ENCODE measurements at places on chromosomes 13 and 19. TPM values are rescaled to one million over a fixed set of nuclear protein-coding genes. Genes with fewer than 3 reads are reported as not detected.
A peak's percentile ranks its signal among the peaks of the same experiment; 100 is the strongest.

- DNase-seq = no peak
Observed at GRCh38 chr13:93375491-93375890, 148.9 kb downstream of the GPC6 start.

GRCh38 chr13:32829676-32830335, 186.4 kb upstream of the KL start:
- no peak for DNase-seq

GRCh38 chr19:54429176-54429495, 13.9 kb downstream of the TTYH1 start:
- no peak for DNase-seq

DNA sequence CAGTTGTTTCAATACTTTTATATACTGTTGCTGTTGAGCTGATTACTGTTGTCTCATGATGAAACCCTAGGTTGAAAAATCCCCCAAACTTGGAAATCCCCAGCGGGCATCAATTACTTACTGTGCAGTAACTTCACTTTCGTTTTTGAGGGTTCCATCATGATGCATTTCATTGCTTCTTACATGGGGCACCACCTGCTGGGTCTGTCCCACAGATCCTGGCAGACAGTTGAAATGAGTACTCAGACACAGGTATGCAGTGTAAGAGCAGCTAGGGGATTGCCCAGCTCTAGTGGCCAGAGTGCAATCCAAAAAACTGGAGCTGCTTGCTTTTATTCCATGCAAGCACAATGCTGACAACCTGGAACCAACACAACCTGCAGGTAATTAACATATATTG, 132.5 kb upstream of the ZNF91 start:
- DNase-seq = no peak

DNA sequence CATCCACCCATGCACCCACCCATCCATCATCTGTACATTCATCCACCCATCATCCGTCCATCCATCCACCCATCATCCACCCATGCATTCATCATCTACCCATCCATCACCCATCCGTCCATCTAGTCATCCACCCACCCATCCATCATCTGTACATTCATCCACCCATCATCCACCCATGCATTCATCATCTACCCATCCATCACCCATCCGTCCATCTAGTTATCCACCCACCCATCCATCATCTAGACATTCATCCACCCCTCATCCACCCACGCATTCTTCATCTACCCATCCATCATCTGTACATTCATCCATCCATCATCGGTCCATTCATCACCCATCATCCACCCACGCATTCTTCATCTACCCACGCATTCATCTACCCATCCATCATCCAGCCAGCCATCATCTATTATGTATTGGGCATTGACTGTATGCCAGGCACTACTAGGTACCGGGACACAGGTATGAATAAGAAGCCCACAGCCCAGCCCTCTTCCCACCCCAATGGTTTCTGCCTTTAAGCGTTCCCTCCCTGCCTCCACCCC, 16.7 kb upstream of the GALP start:
- DNase-seq = no peak

ATP4B gene
- polyA plus RNA-seq = 0.13 TPM

SEMA6B gene
- polyA plus RNA-seq = 5.5 TPM

DNA sequence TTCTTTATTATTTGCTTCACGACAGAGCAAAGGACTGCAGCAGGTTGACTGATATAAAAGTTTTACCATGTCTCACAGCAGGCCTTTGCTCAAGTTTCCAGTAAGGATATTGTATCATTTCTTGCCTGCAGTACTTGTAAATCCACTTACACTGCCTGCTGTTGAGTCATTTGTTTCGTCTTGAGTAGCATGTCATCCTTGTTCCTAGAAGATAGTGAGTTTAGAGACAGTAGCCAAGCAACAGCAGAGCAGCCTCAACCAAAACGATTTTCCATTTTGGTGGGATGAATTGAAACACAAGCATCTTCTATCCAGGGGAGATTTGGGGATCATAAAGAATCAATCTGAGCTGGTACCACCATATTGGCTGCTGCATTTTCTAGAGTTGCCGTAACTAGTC, 24.0 kb upstream of the ALOX5AP start:
- no peak for DNase-seq

GRCh38 chr19:12692960-12693359, 3.5 kb downstream of the FBXW9 start:
- no peak for DNase-seq

- peak; percentile 99 for DNase-seq
Observed at GRCh38 chr19:13986348-13986904, 19.7 kb downstream of the RFX1 start.

- DNase-seq = no peak
Observed at GRCh38 chr13:74068471-74068870, 65.7 kb downstream of the KLF12 start.

MAST3 gene
- polyA plus RNA-seq = 17.1 TPM

- no peak for DNase-seq
Observed at GRCh38 chr13:30906411-30907051, 460 bp downstream of the MEDAG start.

ZNF383 gene
- 5.7 TPM for polyA plus RNA-seq

DNA sequence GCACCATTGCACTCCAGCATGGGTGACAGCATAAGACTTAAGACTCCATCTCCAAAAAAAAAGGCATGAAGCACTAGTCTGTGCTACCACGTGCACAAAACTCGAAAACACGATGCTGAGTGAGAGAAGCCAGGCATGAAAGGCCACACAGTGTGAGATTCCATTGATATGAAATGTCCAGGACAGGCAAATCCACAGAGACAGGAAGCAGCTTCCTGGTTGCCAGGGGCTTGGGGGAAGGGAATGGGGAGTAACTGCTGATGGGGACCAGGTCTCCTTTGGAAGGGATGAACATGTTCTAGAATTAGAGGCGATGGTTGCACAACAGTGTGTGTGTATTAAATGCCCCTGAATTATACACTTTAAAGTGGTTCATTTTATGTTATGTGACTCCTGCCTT, 15.9 kb upstream of the JUND start:
- DNase-seq = no peak

DNA sequence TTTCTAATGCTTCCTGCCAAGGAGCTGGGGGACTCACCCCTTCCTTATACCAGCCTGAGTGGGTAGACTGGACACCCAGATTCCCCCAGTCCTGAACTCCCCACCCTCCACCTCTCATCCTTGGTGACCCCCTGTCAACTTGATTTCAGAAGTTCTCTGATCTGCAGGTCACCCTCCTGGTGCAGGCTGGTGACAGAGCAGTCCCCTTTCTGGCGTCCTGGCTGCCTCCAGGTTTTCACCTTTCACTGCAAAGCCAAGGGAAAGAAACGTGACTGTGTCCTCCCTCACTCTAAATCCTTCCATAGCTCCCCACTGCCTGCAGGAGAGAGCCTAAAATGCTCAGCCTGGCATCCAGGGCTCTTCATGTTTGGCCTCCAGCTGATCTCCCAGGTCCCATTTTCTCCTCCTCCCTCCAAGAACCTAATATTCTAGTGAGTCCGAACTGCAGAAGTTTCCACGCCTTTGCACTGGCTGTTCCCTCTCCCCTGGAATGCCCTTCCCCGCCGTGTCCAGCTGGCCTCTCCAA, 4.1 kb upstream of the MATK start:
- no peak for DNase-seq

- DNase-seq = no peak
Observed at GRCh38 chr13:38883783-38884182, 106.8 kb downstream of the STOML3 start.

- DNase-seq = no peak
Observed at GRCh38 chr13:97648171-97648880, 214.4 kb downstream of the RAP2A start.

GRCh38 chr19:42488783-42489521, 39.3 kb downstream of the CEACAM1 start:
- no peak for DNase-seq

DNA sequence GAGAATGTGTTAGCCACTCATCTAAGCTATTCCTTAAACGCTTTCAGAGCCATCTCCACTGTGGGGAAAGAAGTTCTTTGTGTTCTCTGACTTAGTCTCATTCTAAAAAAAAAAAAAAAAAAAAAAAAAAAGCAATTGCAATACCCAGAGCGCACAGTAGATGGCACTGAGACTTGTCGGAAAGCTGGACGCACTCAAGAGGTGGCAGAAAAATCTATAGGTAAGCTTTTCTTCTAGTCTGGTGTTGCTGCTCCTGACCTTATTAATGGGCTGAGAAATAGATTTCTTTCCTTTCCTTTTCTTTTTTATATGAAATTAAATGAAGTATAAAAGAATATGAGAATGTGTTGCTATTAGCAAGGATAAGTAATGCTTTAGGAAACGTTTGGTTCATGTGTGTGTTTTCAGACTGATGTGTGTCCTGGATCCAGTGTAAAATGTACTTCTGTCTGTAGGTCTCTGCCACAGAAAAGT, 4.7 kb upstream of the GJB2 start:
- no peak for DNase-seq

PPM1N gene
- polyA plus RNA-seq = 10.7 TPM

CCNA1 gene
- 0.38 TPM for polyA plus RNA-seq

GRCh38 chr13:71979616-71980015, 112.6 kb upstream of the DACH1 start:
- no peak for DNase-seq

SBK2 gene
- not detected for polyA plus RNA-seq

DNA sequence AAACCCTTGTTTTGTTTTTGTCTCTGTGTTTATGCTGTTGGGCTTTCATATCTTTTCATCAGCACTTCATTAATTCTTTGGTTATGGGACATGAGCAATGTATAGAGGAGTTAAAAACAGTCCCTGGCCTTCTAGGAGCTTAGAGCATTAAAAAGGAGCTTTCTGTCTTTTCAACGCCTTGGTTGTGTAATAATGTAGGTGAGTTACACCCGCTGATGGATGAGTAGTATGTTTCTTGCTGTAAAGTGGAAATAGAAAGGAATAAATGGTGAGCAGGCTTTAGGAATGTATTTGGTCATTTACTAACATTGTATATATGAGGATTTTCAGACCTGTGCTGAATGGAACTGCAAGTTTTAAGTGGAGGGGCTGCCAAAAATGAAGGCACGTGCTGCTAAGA, 121.5 kb upstream of the RNF113B start:
- no peak for DNase-seq

CNN1 gene
- polyA plus RNA-seq = 13.0 TPM

DNA sequence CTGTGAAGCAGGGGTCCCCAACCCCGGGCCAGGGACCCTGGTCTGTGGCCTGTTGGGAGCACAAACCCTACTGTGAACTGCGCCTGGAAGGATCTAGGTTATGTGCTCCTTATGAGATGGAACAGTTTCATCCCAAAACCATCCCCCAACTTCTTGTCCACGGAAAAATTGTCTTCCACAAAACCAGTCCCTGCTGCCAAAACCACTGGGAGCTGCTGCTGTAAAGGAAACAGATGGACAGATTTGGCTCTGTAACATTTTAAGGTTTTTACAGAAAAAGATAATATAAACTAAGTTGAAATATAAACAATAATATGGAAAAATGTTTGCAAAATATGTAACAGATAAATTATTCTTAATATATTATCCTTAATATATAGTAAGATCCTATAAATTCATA, 73.7 kb downstream of the COG6 start:
- DNase-seq = no peak

CGB3 gene
- not detected for polyA plus RNA-seq

FXYD1 gene
- polyA plus RNA-seq = 16.0 TPM

- DNase-seq = no peak
Observed at GRCh38 chr19:33167438-33167837, 26.7 kb upstream of the LRP3 start.

DNA sequence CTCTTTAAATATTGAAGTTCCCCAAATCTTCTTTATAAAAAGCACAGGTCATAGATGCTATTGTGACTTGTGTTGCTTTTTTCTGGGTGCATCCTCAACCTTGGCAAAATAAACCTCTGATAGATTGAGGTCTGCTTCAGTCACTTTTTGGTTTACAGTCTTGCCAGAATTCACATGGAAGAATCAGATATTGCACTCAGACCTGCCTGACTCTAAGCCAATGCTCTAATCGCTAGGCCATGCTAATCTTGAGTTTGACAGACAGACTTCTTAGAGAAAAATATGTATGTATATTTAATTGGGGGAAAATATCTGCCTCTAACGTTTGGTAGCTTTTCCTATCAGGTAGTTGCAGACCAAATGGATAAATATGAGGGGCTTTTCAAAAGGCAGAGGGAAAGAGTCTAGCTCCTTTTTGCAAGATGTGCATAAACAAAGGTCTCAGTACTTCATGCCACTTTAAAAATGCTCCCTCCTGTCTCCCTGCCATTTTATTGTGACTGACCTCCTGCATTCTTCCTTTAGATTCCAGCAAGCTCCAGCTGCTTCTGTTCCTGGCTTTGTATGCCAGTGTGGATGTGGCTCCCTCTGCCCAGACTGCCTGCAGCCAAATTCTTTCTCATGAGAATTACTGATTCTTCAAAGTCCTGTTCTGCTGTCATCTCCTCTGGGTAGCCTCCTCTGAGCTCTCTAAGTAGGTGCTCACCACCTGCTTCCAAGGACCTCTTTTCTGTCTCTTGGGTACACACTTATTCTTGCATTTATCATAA, 42.4 kb upstream of the RFC3 start:
- no peak for DNase-seq

- no peak for DNase-seq
Observed at GRCh38 chr19:10001899-10002298, 8.4 kb downstream of the COL5A3 start.

GRCh38 chr13:96672016-96672415, 322.3 kb downstream of the OXGR1 start:
- DNase-seq = no peak

DNA sequence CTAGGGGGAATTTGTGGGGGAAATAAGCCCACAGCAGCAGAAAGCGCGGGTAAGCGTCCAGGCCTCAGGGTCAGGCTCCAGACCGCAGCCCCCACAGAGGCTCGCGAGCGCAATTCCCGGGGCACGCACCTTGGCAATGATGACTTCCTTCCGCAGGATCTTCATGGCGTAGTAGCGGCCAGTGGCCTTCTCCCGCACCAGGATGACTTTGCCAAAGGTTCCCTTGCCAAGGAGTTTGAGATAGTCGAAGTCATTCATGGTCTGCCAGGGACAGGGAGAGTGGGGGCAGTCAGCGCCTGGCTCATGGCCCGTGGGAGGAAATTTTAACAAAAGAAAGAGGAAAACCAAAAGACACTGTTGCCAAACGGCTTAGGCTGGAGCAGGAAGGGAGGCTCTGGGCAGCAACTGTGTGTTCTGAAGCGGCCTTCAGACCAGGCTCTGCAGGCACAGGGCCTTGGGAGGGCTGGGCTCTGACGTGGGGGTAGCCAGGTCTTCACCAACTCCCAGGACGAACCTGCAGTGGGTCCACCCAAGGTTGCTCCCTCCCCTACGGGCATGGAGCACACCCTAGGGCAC, 15.4 kb upstream of the CCNP start:
- peak; percentile 83 for DNase-seq

- DNase-seq = no peak
Observed at GRCh38 chr13:74148352-74148751, 14.1 kb upstream of the KLF12 start.

- DNase-seq = no peak
Observed at GRCh38 chr13:110419381-110419791, 112.3 kb downstream of the COL4A2 start.

- no peak for DNase-seq
Observed at GRCh38 chr13:43269037-43269481, 245.7 kb downstream of the DNAJC15 start.

DNA sequence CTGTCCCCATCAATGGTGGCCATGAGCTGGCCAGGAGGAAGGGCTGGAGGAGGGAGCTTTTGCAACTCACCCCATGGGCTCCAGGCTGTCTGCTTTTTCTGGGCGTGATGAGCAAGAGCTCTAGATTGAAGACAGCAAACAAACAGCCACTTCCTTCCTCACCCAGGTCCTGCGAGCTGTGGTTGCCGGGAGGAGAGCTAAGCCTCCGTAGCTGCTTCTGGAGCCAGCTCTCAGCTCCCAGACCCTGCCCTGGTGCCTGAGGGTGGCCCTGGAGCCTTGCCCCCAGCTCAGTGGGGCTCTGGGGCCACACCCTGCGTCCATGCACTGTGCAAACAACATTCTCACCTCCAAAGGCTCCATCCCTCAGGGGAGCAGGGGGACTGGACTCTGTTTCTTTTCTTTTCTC, 6.2 kb downstream of the MYO1F start:
- DNase-seq = peak; percentile 90

Data from spleen (tissue), 13 donors.